ENCODE measurements at places on chromosomes 7 and 10. TPM values are rescaled to one million over a fixed set of nuclear protein-coding genes. Genes with fewer than 3 reads are reported as not detected.

The MBL2 gene
- total RNA-seq: not detected

The PRSS37 gene
- total RNA-seq: not detected

The ANXA8 gene
- total RNA-seq: 29.5 TPM

The FRMD4A gene
- total RNA-seq: 11.1 TPM

The LIPK gene
- total RNA-seq: not detected

The ERVW-1 gene
- not detected for total RNA-seq

The OPALIN gene
- not detected for total RNA-seq

The OR9A2 gene
- total RNA-seq: not detected

The SFRP4 gene
- total RNA-seq: 7.7 TPM

The DDX56 gene
- total RNA-seq: 130 TPM

The HGF gene
- total RNA-seq: not detected

Data from A549 treated with ZK216348 at 1 μM for 4 hours (cell line).